ENCODE measurements at places on chromosomes 12 and 14. TPM values are rescaled to one million over a fixed set of nuclear protein-coding genes. Genes with fewer than 3 reads are reported as not detected.

NGB gene
- total RNA-seq, result not detected

NAV3 gene
- total RNA-seq, result 41.2 TPM

AHNAK2 gene
- 407 TPM for total RNA-seq

PCED1B gene
- not detected for total RNA-seq

DHRS2 gene
- total RNA-seq, result not detected

RHOJ gene
- total RNA-seq, result 2.0 TPM

MMAB gene
- 26.5 TPM for total RNA-seq

CDCA3 gene
- 3.3 TPM for total RNA-seq

STON2 gene
- 46.1 TPM for total RNA-seq

SMAGP gene
- total RNA-seq, result 8.9 TPM

EPS8 gene
- total RNA-seq, result 83.3 TPM

DPPA3 gene
- not detected for total RNA-seq

C14orf39 gene
- total RNA-seq, result 0.44 TPM

TMTC2 gene
- 12.4 TPM for total RNA-seq

SLC38A4 gene
- 1.2 TPM for total RNA-seq

LMO3 gene
- 2.0 TPM for total RNA-seq

LRIG3 gene
- total RNA-seq, result 211 TPM

KRT85 gene
- not detected for total RNA-seq

MDM2 gene
- total RNA-seq, result 137 TPM

XPOT gene
- 121 TPM for total RNA-seq

RNASE4 gene
- total RNA-seq, result 29.3 TPM

RAD9B gene
- total RNA-seq, result 0.29 TPM

L2HGDH gene
- 7.4 TPM for total RNA-seq

CYP46A1 gene
- 0.29 TPM for total RNA-seq

SPTB gene
- under 0.01 TPM for total RNA-seq

TRAF3 gene
- 30.8 TPM for total RNA-seq

GPRC5A gene
- total RNA-seq, result 3.1 TPM

KERA gene
- not detected for total RNA-seq

FLVCR2 gene
- 5.3 TPM for total RNA-seq

TMTC1 gene
- total RNA-seq, result 44.1 TPM

PYM1 gene
- total RNA-seq, result 36.5 TPM

PTPRO gene
- 1.2 TPM for total RNA-seq

PAH gene
- total RNA-seq, result not detected

RNASE7 gene
- not detected for total RNA-seq

NKX2-8 gene
- total RNA-seq, result not detected

CABP1 gene
- total RNA-seq, result 0.66 TPM

TAS2R42 gene
- not detected for total RNA-seq

ENTPD5 gene
- total RNA-seq, result 11.7 TPM

CCDC196 gene
- total RNA-seq, result not detected

ATF7 gene
- 10.1 TPM for total RNA-seq

PTPN21 gene
- total RNA-seq, result 10.3 TPM

PAPLN gene
- total RNA-seq, result 12.2 TPM

RFX4 gene
- not detected for total RNA-seq

Measured in smooth muscle cell of trachea (primary cell).